Large intestine (tissue), 12 donors: ENCODE measurements at places on chromosomes 12 and 14.

GRCh38 chr12:24014915-24015832 is 65.7 kb upstream of the SOX5 start:
- no peaks in the 10 kb centered on the region for H3K27me3 ChIP-seq
- no peak overlapping the region for H3K27ac ChIP-seq
- no peak overlapping the region for H3K4me3 ChIP-seq
- H3K4me1 ChIP-seq, result no peaks in the 10 kb centered on the region

GRCh38 chr12:57543581-57543980 is 3.4 kb downstream of the DCTN2 start:
- H3K27ac ChIP-seq, result no peak overlapping the region
- H3K36me3 ChIP-seq, result peaks cover 28% of the 10 kb centered on the region
- H3K27me3 ChIP-seq, result peaks cover 8% of the 10 kb centered on the region
- no peak for DNase-seq
- no peak overlapping the region for H3K4me3 ChIP-seq

GRCh38 chr12:12610711-12611110 is 965 bp upstream of the CREBL2 start:
- no peaks in the 10 kb centered on the region for H3K4me1 ChIP-seq
- H3K27me3 ChIP-seq, result no peaks in the 10 kb centered on the region
- no peak for DNase-seq
- peak overlapping the region; percentile 88 for H3K27ac ChIP-seq
- H3K36me3 ChIP-seq, result peaks cover 3% of the 10 kb centered on the region

DNA sequence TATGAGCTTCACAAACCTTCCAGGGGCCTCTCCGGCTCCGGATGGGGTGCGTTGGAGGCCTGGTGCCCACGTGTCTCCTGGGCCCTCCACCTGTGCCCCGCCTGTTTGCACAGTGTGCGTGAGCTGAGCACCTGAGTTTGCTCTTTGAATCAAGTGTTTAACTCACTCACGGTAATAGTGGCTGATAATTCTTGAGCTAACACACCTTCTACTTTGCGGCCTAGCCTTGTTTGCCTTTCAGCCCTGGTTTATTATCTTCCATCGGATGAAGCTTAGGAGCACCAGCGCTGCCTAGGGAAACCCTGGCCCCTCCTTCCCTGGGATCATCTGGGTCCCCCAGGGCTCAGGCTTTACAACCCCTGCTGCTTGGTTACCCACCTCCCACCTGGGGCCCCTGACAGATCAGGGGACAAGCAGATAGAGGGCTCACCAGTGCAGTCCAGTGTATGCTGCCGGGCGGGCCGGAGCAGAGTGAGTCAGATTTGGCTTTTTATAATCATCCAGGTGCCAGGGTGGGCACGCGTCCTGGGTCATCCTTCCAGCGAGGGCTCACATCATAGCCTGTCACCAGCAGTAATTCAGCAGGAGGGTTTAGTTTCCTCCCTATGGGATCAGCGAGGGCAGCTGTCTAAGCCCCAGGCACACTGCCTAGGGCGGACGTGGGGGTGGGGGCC is 62.8 kb upstream of the RFLNA start:
- peak overlapping the region; percentile 90 for H3K27ac ChIP-seq
- H3K27me3 ChIP-seq, result no peaks in the 10 kb centered on the region
- H3K4me3 ChIP-seq, result peak overlapping the region; percentile 31
- no peaks in the 10 kb centered on the region for H3K36me3 ChIP-seq

GRCh38 chr12:19999805-20000138 is 368.6 kb upstream of the PDE3A start:
- H3K27ac ChIP-seq, result peak overlapping the region; percentile 48
- H3K4me3 ChIP-seq, result no peak overlapping the region
- DNase-seq, result no peak
- no peaks in the 10 kb centered on the region for H3K36me3 ChIP-seq

GRCh38 chr12:14211947-14212387 is 153.5 kb upstream of the ATF7IP start:
- no peaks in the 10 kb centered on the region for H3K27me3 ChIP-seq
- H3K4me3 ChIP-seq, result no peak overlapping the region
- DNase-seq, result peak; percentile 90

DNA sequence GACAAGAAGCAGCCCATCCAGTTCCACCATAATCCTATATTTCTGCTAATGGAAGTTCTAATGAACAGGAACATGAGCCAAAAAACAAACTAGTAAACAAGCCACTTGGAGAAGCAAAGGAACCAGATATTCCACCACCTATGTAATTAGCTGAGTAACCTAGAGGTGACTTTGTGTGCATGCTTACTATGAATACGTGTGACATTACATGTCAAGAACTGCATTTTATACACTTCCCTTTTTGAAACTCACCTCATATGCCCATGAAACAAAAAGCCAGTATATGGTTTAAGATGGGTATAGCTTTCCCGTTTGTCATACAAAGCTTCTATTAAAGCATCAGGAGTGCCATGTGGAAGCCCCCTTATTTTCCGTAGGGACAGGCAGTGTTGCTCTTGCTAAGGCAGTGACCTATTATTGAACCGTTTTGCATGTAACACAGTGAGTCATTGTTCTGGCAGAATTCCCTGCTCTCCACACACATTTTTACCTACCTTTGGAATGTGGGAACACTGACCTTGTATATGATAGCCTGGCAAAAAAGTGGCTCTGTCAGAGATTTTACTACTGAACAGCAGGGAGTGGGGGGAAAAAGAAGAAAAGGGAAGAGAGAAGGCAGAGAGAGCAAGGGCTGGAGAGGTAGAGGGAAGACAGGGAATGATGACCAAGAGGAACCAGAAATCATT is 34.8 kb upstream of the FRMD6 start:
- no peaks in the 10 kb centered on the region for H3K4me1 ChIP-seq
- H3K4me3 ChIP-seq, result no peak overlapping the region
- H3K27me3 ChIP-seq, result no peaks in the 10 kb centered on the region

GRCh38 chr12:31732926-31733548 is 4.2 kb upstream of the AMN1 start:
- no peak overlapping the region for H3K4me3 ChIP-seq
- H3K4me1 ChIP-seq, result peaks cover 10% of the 10 kb centered on the region
- peak overlapping the region; percentile 65 for H3K27ac ChIP-seq

DNA sequence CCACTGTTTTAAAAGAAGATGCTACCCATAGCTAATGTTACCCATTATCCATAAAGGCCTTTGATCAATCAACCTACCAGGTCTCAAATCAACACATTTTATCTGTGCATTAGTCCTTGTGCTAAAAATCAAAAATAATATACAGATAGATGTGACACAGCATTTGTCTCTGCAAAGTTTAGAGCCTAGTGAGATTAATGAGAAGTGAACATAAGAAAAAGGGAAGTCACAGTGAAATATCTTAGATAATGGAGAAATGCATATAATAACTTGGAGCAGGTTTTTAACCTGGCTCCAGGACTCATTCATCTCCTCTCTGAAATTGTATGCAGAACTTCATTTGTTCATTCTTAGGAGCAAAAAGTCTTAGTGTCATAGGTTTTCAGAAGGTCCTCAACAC is 7.2 kb downstream of the PDE3A start:
- H3K36me3 ChIP-seq, result no peaks in the 10 kb centered on the region
- H3K27ac ChIP-seq, result peak overlapping the region; percentile 89
- no peak overlapping the region for H3K4me3 ChIP-seq
- no peak for DNase-seq
- H3K4me1 ChIP-seq, result peaks cover 13% of the 10 kb centered on the region
- no peaks in the 10 kb centered on the region for H3K27me3 ChIP-seq

DNA sequence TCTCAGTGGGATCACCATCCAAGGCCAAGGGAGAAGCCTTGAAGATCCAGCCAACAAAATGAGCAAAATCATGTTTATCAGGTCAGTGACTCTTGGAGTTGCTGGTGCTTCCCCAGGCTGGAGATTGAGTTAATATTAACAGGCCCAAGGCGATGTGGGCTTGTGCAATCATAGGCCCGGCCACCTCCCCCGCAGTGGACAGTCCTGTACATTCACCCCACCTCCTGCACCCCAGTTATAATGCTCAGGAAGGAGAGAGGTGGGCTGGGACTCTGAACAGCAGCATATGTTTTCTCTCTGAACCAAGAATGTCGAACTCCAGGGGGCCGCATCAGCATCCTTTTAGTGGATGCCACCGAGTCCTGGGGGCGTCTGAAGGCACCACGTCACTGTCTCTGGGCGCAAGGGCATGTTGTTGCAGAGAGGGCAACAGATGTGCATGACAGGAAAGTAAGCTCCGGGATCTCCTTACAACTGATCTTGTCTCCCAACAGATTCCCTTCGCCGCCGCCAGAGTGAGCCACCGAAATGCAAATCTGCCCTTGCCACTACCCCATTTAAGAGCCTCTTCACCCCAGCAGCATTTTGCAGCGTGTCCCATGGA is 32.2 kb upstream of the SERPINA6 start:
- H3K36me3 ChIP-seq, result no peaks in the 10 kb centered on the region
- peak overlapping the region; percentile 78 for H3K27ac ChIP-seq
- no peaks in the 10 kb centered on the region for H3K27me3 ChIP-seq
- DNase-seq, result peak; percentile 67
- peaks cover 11% of the 10 kb centered on the region for H3K4me1 ChIP-seq

DNA sequence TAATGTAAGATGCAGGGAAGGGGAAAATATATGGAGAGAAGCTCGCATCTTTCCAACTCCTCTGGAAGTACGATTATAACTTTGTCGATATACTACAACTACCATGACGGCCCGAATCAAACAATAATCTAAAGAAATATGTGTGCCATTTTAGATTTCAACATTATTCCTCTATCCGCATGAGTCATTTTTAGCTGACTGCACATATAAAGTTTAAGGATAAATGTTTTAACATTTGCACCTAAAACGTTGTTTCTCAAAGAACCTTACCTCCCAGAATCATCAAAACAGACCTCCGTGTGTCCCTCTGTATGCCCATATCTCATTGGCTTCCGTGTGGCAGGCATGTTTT is 482 bp downstream of the WDHD1 start:
- H3K4me1 ChIP-seq, result peaks cover 4% of the 10 kb centered on the region
- DNase-seq, result no peak
- H3K27me3 ChIP-seq, result no peaks in the 10 kb centered on the region

- no peak for DNase-seq
- peaks cover 5% of the 10 kb centered on the region for H3K4me1 ChIP-seq
- H3K27me3 ChIP-seq, result peaks cover 44% of the 10 kb centered on the region
- no peak overlapping the region for H3K4me3 ChIP-seq
- no peak overlapping the region for H3K27ac ChIP-seq
These were observed 4.2 kb upstream of the HRK start for GRCh38 chr12:116885491-116885890.

DNA sequence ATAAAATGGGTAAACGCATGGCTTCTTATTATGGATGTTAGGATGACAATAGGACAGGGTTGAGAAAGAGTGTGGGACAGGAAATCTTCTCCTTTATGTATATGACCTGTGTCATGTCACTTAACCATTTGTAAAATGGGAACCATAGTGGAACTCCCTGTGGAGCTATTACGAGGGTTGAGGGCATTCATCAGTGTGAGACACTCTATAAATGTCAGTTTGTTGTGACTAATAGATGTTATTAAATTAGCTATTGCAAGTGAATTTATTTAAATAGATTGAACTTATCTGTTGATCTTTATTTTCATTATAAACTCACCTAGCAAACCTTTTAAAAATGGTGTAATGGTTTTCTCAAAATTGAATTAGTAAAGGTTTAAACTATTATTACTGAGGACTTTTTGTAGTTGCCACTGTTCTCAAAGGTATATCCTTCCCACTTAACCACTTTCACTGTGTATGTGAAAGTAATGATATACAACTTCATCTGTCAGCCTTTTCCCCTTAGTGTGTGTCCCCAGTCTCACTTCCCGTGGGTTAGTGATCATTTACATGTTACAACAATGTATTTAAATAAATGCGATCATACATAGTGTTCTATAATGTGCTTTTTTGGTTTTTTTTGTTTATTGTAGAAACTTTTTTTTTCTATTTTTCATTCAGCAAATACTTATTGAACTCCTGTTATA is 17.1 kb downstream of the HELB start:
- no peak for DNase-seq
- no peaks in the 10 kb centered on the region for H3K27me3 ChIP-seq
- no peak overlapping the region for H3K4me3 ChIP-seq
- no peaks in the 10 kb centered on the region for H3K4me1 ChIP-seq

DNA sequence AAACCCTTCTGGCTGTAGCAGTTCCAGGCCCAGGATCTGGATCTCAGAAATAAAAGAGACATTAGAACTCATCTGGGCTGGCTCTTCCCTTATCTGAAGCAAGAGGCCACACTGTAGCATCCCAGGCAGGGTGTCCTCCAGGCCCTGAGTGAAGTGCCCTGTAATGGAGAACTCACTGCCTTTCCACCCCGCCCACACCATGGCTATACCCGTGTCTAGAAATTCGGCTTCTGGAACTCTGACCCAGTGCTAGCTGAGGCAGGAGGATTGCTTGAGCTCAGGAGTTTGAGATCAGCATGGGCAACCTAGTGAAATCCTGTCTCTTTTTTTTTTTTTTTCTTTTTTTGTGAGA is 23.5 kb upstream of the PLEKHG3 start:
- DNase-seq, result no peak
- H3K27me3 ChIP-seq, result no peaks in the 10 kb centered on the region
- peaks cover 10% of the 10 kb centered on the region for H3K4me1 ChIP-seq
- H3K4me3 ChIP-seq, result no peak overlapping the region
- no peak overlapping the region for H3K27ac ChIP-seq

- peaks cover 11% of the 10 kb centered on the region for H3K4me1 ChIP-seq
- no peaks in the 10 kb centered on the region for H3K27me3 ChIP-seq
- no peaks in the 10 kb centered on the region for H3K36me3 ChIP-seq
These were observed 90.7 kb upstream of the ATP2B1 start for GRCh38 chr12:89799316-89799715.

- no peaks in the 10 kb centered on the region for H3K27me3 ChIP-seq
- H3K4me3 ChIP-seq, result no peak overlapping the region
- peaks cover 23% of the 10 kb centered on the region for H3K36me3 ChIP-seq
- H3K4me1 ChIP-seq, result no peaks in the 10 kb centered on the region
These were observed 24.2 kb upstream of the MMP17 start for GRCh38 chr12:131803961-131804521.

DNA sequence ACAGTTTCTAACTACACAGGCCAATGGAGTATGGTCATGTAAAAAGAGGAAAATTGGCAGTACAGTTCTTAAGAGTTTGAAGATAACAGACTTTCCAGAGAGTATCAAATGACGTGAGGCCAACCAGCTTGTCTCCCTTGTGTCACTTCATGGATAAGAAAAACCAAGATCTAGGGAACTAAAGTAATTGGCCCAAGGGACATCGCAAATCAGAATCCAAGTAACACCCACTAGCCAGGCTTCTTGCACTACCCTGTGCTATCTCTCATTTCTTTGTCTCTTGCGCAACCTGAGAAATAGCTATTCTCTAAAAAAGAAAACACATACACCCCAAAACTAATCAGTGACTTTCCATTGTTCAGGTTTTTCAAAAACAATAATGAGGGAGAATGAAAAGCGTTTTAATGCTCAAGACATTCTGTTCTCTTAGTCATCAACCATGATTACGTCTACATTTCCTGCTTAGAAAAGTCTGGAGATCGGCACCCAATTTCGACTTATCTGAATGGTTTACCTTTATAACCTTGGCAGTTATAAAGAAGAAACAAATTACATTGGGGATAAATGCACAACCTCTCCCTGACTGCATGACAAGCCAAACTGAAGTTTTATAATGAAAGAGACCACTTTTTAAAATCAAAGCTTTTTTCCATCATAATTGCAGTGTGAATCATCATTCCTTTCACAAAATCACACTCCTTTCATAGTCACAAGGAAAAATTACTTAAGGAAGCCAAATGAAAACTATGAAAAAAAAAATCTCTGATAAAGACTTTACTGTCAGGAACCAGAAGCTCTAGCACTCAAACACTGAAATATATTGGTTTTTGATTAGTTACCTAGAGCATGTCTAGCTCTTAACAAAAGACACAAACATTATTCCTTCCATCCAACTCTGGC is 42.1 kb downstream of the TMTC1 start:
- no peak for DNase-seq
- no peak overlapping the region for H3K4me3 ChIP-seq
- H3K4me1 ChIP-seq, result no peaks in the 10 kb centered on the region
- H3K27me3 ChIP-seq, result no peaks in the 10 kb centered on the region
